ENCODE measurements at places on chromosomes 12 and 14.

DNA sequence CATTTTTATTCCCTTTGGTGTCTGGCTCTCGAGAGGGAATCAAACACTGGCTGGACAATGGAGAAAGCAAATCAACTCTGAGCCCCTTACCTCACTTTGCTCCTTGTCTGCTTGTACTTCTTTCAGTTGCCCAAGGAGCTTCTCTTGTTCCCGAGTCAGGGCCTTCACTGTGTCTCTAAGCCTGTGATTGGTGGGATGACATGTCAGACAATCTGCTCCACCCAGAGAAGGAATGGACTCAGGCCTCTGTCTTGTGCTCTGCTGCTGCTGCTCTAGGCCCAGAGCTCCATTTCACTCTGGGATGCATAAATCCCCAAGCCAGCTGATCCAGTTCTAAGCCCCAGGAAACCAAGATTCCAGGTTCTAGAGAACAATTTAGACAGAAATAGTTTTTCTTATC lies 7.6 kb downstream of the CALCOCO1 start:
- no peak for DNase-seq

- DNase-seq: no peak
These were observed 118.8 kb downstream of the SCARB1 start for GRCh38 chr12:124744659-124745464.

DNA sequence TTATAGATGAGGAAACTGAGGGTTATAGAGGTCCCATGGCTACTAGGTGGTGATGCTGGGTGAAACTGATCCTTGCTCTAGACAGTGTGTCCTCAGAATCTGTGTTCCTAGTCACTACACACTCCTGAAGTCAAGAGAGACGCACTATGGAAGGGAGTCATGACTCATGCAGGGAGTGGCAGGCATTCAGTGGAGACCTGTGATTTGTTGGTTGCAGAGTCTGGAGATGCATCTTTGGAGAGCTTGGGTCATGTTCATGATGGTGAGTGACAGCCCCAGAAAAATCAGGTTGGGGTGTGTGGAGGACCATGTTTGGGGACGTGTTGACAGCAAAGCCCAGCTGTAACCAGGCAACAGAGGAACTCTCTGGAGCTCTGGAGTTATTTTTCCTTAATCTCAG lies 38.0 kb upstream of the FBXO21 start:
- no peak for DNase-seq

GRCh38 chr14:73723406-73723796 lies 9.2 kb upstream of the PNMA1 start:
- no peak for DNase-seq

- no peak for DNase-seq
These were observed 18.3 kb downstream of the ALDH6A1 start for GRCh38 chr14:74065746-74066575.

DNA sequence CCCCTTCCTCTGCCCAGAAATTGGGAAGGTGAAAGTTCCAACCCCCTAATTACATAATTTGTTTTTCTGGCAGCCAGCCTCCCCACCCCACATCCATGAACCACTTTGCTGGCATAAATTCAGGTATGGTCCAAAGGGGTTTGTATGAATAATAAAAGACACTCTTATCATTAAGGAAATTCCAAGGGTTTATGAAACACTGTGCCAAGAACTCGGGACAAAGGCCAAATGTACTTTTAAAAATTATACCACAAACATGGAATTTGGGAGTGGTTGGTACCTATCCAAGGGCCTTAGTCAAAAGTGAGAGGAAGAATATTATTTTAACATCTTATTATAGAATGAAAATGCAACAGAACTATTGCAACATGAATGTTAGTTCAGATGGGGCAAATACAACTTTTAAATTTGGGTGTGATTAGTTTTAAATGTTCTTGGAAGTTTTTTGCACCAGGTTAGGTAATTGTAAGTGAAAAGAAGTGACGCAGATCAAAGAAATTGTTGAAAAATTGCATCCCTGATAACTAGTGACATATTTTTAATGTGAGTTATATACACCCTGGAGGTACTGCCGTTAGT lies 217.8 kb downstream of the TMEM117 start:
- DNase-seq: no peak

GRCh38 chr14:94361682-94362081 lies 26.7 kb downstream of the SERPINA1 start:
- DNase-seq: no peak

DNA sequence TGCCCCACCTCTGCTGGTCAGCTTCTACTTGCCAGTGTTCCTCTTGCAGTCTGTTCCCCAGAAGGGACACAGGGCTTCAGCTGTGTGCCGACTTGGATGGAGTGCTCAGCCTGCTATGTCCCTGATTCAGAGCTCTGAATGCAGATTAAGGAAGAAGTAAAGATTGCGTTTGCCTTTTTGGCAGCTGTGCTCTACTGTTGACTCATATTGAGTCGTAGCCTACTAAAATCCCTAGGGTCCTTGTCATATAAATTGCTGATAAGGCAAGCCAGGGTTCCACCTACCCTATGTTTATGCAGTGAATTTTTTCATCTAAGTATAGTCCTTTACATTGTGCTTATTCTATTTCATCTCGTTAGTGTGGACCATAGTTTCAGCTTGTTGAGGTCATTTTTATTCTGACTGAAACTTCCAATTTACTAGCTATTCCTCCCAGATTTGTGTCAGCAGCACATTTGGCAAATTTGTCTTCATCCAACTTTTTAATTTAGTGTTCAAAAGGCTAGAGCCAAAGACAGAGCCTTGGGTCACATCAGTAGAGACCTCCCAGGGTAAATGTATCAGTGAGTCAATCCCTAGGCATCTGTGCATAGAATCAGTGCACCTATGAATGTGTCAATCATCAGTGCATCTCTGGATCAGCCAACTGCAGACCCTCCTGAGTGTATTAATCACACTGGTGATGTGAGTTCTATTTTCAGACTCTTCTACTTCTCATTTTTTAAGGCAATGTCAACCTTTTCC lies 31.9 kb downstream of the CACNA1C start:
- DNase-seq: no peak

DNA sequence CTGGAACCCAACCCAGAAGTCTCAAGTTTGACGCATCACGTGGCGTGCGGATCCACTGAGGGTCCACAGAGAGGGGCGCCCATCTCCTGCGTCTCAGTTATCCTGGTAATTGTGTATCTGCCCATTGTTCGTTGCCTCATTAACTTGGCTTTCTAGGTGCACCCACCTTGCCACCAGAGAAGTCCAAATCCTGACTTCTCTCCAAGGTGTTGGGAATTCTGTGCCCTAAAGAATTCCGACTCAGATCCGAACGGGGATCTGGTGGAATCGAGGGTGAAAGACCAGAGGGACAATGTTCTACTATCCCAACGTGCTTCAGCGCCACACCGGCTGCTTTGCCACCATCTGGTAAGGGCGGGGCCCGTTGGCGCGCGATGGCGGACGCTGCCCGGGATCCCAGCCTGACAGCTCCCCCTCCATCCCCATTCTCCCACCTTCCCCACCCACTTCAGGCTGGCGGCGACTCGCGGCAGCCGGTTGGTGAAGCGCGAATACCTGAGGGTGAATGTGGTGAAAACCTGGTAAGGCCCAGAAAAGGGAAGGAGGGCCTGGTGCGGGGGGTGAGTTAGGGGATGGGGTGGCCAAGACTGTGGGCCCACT lies 481 bp downstream of the REC8 start:
- DNase-seq: no peak

GRCh38 chr14:51481643-51482042 lies 170.1 kb upstream of the FRMD6 start:
- DNase-seq: no peak

GRCh38 chr12:13128291-13128965 lies 25.0 kb upstream of the GSG1 start:
- DNase-seq: no peak

DNA sequence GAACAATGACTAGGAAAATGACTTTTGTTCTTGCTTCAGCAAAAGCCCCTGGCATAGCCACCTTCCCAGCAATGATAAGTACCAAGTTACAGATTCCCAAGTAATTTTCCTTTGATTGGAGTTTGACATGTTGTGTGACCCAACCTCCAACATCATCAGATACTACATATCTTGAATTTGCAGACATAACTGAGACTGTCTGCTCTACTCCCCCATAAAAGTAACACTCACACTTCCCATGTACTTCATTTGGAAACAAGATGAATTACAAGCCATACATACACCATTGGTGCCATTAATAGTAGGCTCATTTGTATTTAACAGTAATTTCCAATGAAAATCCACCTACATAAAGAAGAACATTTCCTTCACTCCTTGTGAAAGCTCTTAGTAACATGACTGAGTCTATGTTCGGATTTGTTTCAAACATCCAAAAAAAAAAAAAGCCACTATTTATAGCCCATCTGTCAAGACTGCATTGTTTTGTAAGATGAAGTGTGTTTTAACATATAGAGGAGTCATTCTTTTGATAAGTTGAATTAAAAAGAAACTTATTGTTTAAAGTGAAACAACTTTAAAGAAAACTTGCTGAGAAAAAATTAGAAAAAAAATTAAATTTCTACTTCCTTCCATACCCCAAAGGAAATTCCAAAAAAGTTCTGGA lies 12.0 kb upstream of the SLCO1A2 start:
- DNase-seq: no peak

GRCh38 chr14:105093431-105094192 lies 28.4 kb upstream of the GPR132 start:
- DNase-seq: no peak

GRCh38 chr14:81120501-81120900 lies 100.3 kb downstream of the GTF2A1 start:
- no peak for DNase-seq

- no peak for DNase-seq
These were observed 143.6 kb downstream of the RGS6 start for GRCh38 chr14:72075649-72076334.

All from AML-193 (cell line).